Stimulated activated CD8-positive, alpha-beta memory T cell treated with anti-CD3 and anti-CD28 coated beads, Interleukin-2, amount 100 ng/mL, for 48 hours (primary cell): ENCODE measurements at places on chromosomes 2 and 18.

- DNase-seq, result no peak
These were observed 17.2 kb downstream of the GPC1 start for GRCh38 chr2:240452462-240453256.

GRCh38 chr18:79971211-79971952 is 6.9 kb downstream of the HSBP1L1 start:
- no peak for DNase-seq

DNA sequence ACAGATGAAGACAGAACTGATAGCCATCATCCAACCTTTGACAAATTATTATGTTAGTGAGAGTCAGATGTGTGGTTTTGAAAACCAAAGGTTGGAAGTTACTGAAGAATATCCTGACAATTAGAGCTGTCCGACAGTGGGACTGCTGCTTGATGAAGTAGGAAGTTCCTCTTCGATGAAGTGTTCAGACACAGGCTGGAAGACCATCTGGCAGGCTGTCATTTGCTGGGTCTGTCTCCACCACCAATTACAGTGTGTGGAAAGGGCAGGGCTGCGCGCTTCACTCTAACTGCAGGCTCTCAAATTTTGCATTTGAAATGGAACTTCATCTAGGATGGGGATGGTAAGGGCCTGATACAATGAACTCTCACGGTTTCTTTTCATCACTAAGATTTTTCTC is 313.8 kb downstream of the PIK3C3 start:
- no peak for DNase-seq

DNA sequence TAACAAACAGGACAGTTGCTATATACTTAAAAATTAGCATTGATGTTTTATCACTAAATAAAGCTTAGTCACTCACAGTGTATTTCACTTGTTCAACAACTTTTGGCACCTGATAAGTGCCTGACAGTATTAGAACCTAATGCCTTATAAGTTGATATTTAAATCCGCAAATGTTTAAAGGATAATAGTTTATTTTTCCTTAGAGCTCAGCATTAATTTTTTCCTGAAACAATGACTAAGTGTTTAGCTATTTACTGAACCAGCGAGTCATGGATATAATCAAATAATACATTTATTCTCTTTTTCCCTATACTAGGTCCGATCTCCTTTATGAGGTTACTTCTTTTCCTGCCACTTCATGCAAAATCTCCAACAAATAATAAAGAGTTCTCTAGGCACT is 146.0 kb upstream of the PGAP1 start:
- DNase-seq, result no peak

- DNase-seq, result no peak
These were observed 106.8 kb downstream of the PARD3B start for GRCh38 chr2:204652063-204652462.

- no peak for DNase-seq
These were observed 53.9 kb upstream of the CYTIP start for GRCh38 chr2:157497638-157498314.

GRCh38 chr18:39655341-39655740 is 2089.7 kb upstream of the CELF4 start:
- no peak for DNase-seq

- no peak for DNase-seq
These were observed 65.7 kb upstream of the NCKAP5 start for GRCh38 chr2:133633881-133634409.

- no peak for DNase-seq
These were observed 27.2 kb downstream of the CEP192 start for GRCh38 chr18:13018374-13018773.

DNA sequence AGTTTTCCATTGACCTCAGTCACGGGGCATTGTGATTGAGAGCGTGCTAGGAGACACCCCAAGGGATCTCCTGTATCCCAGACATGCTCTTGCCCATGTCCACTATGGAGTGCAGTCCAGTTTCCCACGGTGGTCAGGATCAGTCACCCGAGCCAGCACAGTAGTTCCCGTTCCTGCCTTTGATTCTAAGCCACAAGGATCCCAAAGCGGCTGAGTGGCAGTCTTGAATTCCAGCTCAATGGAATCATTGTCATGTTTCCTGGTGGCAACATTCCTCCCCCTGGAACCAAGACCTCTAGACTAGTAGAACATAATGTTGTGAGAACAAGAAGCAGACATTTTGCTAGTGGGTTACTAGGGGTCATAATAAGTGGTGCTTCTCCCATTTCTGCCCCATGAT is 154.3 kb downstream of the SEPTIN10 start:
- no peak for DNase-seq

DNA sequence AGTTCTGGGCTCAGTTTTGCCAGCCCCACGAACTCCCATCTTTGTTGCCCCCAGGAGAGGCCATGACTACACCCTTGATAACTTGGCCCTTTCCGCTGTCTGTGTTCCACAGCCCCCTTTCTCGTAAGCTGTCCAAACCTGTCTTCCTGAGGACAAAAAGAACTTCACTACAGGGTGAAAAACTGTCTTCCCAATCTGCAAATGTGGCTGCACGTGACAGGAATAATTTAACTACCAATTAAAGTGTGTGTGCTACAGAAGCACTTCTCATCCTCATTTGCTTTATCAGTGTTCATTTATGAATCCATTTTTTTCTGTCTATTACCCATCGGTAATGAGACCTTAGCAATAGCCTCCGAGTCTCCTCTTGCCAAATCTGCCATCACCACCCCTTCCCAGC is 9.1 kb upstream of the ALPK2 start:
- DNase-seq, result no peak

- DNase-seq, result no peak
These were observed 30.1 kb upstream of the LIPG start for GRCh38 chr18:49531678-49532153.

DNA sequence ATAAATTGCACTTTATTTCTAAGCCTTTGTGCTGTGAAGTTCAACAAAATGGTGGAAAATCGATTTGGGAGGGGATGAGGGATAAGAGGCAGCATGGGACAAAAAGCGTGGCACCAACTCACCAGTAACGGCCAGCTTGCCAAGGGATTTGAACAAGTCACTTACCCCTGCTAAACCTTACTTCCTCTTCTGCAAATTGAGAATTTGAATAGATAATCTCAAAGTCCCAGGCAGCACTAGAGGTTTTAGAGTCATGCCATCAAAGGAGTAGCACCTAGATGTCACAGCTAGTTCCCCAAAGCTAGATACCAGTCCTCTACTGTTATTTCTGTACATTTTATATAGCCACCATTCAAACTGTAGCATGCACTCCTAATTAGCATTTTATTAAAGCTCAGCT is 83.7 kb upstream of the VRK2 start:
- no peak for DNase-seq

- DNase-seq, result no peak
These were observed 790.1 kb downstream of the SLC4A3 start for GRCh38 chr2:220417503-220417902.

DNA sequence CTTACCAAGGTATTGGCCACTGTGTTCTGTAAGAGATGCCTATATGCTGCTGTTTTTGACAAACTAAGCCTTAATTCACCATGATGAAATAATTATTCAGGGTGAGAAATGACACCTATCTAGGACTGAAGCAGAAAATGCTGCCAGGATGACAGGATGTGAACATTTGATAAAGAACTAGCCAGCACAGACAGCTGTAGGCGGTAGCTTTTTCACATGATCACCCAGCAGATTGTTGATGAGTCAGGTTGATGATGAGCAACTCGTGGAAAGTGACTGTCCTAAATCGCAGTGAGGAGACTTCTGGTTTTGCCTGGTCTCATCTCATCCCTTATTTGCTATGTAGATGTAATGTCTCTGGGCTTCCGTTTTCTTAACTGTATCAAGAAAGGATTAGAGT is 144.1 kb downstream of the PRPF40A start:
- peak; percentile 26 for DNase-seq

DNA sequence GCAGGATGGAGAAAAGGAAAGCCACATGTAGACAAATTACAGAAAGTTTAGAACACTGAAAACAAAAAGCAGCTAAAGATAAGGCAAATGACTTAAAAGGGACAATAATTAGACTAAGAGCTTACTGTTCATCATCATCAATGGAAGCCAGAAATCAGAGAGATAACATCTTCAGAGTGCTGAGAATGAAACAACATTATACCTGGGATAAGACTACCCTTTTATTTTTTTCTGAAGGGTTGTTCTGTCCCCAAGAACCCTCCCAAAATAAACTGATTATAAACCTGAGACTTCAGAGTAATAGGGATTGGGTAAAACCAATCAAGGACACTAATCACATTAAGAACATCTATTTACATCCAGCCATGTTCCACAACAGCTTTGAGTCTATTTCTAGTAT is 6.9 kb upstream of the NEDD4L start:
- no peak for DNase-seq

DNA sequence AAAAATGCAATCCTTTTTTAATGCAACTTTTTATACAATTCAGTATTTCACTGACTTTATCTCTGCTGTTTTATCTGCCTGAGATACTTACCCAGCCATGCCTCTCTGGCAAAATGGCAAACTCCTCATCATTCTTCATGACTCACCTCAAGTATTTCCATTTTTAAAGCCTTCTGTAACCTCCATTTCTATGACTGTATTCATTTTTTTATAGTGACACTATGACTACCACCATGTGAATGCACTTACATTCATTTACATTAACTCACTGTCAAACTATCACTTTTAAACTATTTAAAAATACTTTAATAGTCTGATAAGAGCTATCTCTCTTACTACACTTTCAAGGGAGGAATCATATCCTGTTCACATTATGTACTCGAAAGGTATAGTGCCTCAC is 99.4 kb upstream of the SCN7A start:
- DNase-seq, result no peak

DNA sequence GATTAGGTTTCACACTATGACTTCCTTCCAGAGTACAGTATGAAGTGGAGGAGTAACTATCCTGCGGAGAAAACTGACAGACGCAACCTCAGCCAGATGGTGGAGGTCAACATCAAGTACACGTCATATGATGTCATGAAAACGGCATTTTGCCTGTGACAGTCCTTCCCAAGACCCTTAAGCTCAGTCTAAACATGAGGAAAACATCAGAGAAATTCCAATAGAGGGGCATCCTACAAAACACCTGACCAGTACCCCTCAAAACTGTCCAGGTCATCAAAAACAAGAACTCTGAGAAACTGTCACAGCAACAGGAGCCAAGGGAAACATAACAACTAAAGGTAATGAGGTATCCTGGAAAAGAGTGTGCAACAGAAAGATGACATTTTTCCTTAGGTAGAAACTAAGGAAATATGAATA is 1.7 kb downstream of the RNU4ATAC start:
- no peak for DNase-seq

- peak; percentile 49 for DNase-seq
These were observed 136.9 kb upstream of the CAB39 start for GRCh38 chr2:230575642-230576324.

GRCh38 chr2:173989160-173989883 is 24.1 kb upstream of the SP3 start:
- DNase-seq, result no peak

DNA sequence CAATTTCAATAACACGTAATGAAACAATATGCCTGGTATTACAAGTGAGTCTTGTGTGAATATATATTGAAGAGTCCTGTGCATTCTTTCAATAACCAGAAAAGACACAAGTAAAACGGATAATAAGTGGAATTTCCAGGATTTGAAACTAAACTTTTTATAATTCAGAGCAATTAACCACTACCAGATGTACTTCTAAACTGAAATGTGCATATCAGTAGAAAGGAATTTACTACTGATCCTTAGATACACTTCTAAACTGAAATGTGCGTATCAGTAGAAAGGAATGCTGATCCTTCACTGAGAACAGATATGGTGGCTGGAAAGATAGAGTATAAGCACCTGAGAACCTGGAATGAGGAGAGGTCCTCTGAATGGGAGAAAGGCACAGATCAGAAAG is 470.9 kb upstream of the SPHKAP start:
- DNase-seq, result no peak

DNA sequence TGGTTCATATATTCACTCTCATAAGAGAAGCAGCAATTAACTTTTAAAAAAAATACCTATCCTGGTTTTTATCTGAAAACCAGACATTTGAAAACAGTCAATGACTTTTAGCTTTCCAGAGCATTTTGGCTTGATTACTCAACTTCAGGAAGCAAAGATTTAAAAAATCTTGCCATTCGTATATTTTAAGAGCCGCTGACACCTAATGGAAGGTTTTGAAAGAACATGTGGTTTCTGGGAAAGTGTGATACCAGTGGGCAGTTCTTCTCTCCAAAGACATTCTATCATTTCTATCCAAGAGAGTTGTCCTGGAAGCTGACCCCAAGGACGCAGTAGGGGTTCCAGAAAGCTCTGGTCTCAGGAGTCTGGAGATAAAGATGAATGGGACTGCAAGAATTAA is 234.7 kb downstream of the TTC32 start:
- DNase-seq, result no peak

GRCh38 chr2:3348767-3349166 is 28.9 kb downstream of the EIPR1 start:
- no peak for DNase-seq

GRCh38 chr2:10302479-10303180 is at the start of gene HPCAL1:
TSS of gene HPCAL1 (plus strand) at chr2:10302904. CDS start at chr2:10419758, 116,854 bp downstream.
- DNase-seq, result peak; percentile 77

DNA sequence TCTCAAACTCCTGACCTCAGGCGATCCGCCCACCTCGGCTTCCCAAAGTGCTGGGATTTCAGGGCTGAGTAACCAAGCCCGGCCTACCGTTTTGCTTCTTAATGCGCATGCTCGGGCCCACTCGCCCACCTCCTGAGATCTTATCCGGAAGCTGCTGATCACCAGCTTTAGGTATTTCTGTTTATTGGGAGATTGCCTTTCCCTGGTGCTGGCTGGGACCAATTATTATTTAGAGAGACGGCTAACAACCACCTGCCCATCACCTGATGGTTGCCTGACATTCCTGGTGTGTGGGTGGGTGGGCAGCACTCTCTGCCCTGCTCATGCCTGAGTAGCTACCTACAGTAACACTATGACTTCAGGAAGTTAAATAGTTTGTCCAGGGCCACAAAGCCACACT is 56.3 kb upstream of the ZNF532 start:
- DNase-seq, result no peak

DNA sequence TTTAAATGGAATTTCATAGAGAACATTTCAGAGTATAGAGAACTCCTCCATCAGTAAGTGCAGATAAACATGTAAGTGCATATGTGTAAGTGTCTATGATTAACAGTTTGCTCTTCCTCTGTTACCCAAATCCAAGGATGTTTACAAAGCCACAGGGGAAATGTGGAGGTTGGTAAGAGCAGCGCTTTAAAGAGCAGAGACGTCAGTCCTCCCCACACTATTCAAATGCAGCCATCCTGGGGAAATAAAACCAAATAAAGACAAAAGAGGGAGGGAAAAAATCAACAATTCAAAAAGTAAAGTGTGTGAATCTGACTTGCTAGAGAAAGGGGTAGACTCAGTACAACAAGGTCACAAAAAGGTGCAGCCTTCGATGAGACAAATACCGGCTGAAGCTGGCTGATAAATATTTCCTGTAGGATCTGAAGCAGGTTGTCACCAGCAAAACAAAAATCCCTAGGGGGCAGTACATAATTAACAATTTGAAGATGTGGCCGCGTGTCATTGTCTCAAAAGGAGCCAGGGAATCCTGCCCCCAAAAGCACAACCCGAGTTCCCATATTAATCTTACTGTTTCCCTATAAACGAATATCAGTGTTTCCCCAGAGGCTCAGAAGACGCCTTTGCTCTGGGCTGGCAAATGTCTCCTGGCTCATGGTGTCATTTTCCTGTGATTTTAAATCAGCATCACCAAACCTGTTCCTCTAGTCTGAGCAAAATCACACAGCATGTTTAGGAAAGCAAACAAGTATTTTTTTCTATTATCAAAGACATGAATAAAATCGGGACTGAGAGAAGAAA is 216.5 kb downstream of the CDCA7 start:
- DNase-seq, result no peak
